ENCODE measurements at places on chromosomes 3 and 15.

DNA sequence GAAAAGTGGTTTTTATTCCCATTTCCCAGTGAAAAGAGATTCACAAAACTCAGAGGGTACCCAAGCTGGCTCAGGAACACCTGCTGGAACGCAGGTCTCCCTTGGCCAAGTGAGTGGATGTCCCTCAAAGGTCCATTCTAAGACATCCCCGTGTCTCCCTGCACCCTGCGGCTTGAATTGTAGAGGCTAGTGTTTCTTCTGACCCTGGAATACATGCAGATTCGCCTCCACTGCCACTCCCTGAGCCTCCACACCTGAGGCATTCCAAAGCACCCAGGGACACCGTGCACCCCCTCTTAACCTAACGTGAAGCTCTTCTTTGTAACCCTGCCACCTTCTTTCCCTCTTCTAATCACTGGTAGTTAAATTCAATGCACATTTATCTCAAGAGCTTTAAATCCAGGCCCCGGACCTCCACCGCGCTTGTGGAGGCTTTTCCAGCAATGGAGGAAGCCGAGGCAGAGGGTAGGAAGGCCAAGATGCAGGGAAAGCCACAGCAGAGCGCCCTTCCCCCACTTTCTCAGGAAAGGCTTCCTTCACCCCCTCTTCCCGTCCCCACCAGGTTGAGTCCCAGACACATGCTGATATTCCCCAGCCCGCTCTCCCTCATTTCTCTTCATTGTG, 590 bp upstream of the ITGA11 start:
- no peak for DNase-seq

- no peak for DNase-seq
Measured at GRCh38 chr3:79139395-79140068, 628.3 kb downstream of the ROBO1 start.

DNA sequence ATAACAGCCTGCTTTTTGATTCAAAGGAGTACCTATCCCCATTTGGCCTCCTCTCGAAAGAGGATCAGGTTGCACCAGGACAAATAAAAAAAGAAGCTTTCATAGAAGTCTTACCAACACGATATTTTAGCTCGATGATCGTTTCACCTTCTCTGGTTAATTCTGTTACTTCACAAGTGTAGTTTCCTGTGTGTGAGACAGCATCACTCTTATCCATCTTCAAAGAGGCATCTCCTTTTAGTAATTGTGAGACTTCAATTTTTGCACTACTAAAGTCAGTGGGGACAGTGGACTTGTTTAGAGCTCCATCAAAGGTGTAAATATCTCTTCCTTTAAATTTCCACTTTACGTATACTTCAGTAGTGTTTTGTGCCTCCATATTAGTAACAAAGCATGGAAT, 11.0 kb downstream of the CD47 start:
- DNase-seq = no peak

DNA sequence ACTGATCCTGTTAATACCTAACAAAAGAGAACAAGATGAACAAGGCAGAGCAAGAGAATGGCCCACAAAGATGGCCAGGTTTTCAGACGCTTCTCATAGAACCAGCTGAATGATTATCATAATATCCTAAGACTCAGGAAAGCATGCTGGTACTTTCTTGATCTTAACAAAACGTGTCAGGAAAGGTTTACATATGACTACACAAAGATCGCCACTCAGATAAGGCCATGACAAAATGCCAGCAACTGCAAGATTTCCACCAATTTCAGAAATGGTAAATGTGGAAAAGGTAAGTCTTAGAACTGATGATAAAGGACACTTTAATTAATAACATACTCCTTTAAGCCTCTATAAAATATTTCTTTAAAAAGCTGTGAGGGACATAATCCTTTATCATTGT, 108.8 kb downstream of the DLG1 start:
- no peak for DNase-seq

- no peak for DNase-seq
Measured at GRCh38 chr3:140117096-140117526, 182.1 kb downstream of the CLSTN2 start.

DNA sequence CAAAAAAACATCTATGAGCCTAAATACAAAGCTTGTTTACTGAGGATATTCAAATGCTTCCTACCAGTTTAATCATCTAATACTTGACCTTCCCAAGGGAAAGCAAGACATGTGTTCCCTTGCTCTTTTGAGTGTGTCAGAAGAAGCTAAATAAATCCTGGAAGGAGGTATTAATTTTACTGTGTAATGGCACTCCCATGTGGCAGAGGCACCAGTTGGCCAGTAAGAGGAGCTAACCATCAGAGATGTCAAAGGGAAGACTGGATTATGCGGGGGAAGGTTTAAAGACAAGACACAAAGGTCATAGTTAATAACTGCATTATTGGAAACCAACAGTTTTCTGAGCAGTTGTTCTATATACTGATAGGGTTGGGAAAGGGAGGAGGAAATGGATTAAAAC, 125.1 kb downstream of the SUCLG2 start:
- no peak for DNase-seq

DNA sequence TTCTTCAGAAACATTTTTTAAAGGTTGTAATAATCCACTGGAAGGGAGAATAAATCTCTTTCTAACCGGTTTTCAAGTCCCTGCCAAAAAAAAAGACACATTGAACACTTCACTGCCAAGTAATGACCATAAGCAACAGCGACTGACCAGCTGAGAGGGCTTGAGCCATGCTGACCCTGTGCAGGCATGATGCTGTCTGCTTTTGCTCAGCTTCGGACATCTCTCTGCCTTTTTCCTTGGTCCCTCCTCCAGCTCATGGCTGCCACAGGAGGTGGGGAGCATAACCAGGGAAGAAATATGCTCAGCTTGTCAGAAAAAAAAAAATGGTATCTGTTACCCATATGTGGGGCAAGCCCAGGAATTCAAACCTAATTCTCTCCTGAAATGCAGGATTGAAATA, 1.5 kb downstream of the IGSF10 start:
- DNase-seq = no peak

GRCh38 chr3:107797586-107797985, 274.8 kb downstream of the BBX start:
- DNase-seq = no peak

GRCh38 chr3:184337399-184337714, at the start of gene FAM131A:
Gene FAM131A, plus strand, starts transcription at chr3:184337600. Its CDS starts 31 bp downstream, at chr3:184337631.
- no peak for DNase-seq

GRCh38 chr3:31248563-31248992, 284.1 kb upstream of the STT3B start:
- no peak for DNase-seq

DNA sequence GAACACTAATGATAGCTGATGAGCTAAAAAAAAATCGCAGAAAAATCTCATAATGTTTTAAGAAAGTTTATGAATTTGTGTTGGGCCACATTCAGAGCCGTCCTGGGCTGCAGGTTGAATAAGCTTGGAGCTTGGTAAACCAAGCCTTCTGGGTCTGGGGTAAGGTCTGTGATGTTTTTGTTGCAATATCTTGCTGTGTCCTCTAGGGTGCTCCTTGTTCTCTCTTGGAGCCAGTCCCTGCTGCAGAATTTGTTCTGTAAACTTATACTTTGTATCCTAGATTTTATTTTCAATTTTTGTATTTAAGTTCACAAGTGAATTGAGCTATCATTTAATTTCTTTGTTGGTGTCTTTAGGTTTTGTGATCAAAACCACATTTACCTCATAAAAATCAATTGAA, 143.7 kb downstream of the NR1D2 start:
- DNase-seq = no peak

- DNase-seq = peak; percentile 51
Measured at GRCh38 chr3:149277331-149277813, 55.7 kb upstream of the CP start.

Measured in NCI-H526 (cell line).